ENCODE measurements at places on chromosomes 5 and 9.

- no peak for DNase-seq
These were observed 2.1 kb upstream of the SMAD5 start for GRCh38 chr5:136130581-136130980.

DNA sequence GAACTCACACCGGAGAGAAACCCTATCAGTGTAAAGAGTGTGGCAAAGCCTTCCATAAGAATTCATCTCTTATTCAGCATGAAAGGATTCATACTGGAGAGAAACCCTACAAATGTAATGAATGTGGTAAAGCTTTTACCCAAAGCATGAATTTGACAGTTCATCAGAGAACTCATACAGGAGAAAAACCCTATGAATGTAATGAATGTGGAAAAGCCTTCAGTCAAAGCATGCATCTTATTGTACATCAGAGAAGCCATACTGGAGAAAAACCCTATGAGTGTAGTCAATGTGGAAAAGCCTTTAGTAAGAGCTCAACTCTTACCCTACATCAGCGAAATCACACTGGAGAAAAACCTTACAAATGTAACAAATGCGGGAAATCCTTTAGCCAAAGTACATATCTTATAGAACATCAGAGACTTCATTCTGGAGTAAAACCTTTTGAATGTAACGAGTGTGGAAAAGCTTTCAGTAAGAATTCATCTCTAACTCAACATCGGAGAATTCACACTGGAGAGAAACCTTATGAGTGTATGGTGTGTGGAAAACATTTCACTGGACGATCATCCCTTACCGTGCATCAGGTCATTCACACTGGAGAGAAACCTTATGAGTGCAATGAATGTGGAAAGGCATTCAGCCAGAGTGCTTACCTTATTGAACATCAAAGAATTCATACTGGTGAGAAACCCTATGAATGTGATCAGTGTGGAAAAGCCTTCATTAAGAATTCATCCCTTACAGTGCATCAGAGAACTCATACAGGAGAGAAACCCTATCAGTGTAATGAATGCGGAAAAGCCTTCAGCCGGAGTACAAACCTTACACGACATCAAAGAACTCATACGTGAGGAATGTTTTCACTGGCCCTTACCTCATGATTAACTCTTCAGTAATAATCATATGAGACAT, 8.9 kb upstream of the ZNF454 start:
- DNase-seq, result no peak

DNA sequence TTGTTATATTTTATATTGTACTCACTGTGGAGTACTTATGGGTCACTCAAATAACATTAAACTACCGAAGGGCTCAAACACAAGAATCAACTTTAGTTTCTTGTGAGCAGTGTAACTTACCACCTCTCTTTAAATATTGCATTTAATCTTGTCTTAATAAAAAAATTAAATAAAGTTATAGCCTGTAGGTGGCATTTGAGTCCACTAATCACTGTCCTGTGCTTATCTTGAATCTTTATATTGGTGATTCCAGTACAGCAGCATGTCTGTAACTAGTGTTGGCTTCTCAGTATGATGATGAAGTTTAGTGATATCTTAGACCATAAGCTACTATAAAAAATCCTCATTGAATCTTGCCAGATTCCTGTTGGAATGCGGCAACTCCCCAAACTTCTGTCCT, 313.8 kb downstream of the FAM170A start:
- DNase-seq, result no peak

DNA sequence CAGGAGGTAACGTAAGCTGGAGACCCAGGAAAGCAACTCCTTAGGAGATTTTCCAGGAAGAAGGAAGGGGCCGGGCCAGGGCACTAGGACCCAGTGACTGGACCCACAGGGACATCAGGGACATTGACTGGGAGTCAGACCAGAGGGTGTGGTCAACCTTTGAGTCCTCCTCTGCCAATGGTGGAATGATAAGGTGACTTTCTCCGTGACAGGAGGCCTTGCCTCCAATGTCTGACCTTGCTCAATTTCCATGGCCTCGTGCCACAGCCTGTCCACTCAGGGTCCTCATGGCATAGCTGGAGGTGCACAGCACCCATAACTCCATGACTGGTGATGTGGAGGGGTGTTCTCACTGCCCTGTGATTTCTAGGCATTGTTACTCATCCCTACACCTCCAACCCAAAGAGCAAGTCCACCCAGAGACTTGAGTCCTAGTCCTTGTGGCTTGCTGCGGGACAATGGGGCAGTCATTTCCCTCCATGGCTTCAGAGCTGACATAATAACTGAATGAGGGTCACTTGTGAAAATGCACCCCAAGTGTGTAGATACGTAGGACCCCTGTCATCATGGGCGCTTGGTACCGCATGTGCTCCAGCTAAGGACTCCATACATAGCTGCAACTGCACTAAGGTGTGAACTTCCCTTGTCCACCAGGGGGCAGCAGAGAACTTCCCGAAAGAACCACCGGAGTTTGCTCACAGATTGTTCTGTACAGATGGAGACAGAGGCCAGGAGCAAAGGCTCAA, 4.1 kb upstream of the AMBP start:
- peak; percentile 86 for DNase-seq

DNA sequence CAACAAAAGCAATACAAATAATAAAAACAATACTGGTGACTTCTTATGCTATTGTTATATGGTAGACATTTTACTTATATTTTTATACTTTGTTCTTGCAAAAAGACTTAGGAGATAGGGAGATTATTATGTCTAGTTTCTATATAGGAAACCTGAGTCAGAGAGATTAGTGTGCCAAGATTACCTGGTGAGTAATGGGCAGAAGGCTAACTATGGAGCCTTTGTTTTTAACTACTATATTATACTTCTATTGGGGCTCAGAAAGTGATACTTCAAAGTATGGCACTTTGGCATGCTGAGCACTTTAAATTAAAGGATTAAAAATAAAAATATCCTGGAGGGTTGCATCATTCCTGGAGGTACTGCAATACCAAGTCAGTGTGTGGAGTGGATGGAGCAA, 117.5 kb upstream of the CLINT1 start:
- no peak for DNase-seq

- DNase-seq, result no peak
These were observed 4.6 kb downstream of the ZNF367 start for GRCh38 chr9:96413302-96414221.

GRCh38 chr5:119179857-119180641, 109.2 kb downstream of the DMXL1 start:
- no peak for DNase-seq

DNA sequence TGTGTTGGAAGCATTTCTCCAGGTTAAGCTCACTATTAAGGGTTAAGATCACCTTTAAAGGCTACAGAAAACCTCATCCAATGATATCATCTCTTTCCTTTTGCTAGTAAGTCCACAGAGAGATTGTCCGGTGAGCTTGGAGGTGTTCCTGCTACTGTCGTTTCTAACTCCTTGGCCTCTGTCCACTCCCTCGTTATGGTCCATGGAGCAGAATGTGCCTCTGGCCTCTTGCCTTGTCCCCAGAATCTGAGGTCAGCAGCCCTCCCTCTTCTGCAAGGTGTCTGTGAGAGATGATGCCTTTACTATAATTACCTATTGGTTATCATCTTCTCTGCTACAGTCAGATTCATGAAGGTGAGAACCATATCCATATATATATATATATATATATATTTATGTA, 15.0 kb downstream of the ORM2 start:
- DNase-seq, result no peak

- DNase-seq, result no peak
These were observed 177.0 kb upstream of the PPP1R26 start for GRCh38 chr9:135302329-135303279.

DNA sequence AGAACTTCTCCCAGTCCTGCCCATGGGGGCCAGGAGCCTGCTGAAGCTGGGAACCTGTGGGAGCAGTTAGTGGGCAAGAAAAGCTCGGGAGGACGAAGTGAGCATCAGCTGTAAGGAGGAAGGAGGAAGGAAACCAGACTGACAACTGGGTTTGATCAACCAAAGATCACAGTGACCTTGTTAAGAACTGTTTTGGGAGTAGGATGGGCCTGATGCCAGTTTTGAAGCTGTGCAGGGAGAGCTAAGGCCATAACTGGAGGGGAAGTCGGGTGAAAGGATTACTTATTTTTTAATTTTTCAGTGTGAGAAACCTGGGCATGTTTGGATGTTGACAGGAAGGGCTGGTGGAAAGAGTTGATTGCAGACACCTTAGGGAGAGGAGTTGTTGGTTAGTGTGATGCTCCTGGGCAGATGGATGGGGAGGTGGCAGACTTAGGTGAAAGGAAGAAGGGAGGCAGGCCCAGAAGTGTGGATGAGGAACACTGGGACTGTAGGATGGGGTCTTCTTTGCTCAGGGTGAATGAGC, 58.3 kb upstream of the KLF4 start:
- no peak for DNase-seq

DNA sequence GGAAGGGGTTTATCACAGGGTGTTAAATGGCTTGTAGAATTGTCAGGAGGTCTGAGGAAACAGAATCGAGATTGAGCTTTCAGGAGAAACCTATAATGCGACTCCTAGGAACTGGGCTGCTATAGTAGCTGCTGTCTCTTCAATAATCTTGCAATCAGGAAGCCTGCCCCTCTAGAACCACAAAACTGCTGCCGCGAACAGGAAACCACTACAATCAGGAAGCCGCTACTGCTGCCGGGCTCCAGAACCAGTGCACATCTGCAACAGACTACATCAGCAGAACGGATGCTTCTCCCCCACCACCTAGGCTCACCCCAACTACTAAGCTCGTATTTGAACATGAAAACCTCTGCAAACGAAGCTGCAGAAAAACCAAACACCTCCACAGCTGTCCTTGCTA, 31.6 kb downstream of the TNFSF8 start:
- DNase-seq, result no peak

DNA sequence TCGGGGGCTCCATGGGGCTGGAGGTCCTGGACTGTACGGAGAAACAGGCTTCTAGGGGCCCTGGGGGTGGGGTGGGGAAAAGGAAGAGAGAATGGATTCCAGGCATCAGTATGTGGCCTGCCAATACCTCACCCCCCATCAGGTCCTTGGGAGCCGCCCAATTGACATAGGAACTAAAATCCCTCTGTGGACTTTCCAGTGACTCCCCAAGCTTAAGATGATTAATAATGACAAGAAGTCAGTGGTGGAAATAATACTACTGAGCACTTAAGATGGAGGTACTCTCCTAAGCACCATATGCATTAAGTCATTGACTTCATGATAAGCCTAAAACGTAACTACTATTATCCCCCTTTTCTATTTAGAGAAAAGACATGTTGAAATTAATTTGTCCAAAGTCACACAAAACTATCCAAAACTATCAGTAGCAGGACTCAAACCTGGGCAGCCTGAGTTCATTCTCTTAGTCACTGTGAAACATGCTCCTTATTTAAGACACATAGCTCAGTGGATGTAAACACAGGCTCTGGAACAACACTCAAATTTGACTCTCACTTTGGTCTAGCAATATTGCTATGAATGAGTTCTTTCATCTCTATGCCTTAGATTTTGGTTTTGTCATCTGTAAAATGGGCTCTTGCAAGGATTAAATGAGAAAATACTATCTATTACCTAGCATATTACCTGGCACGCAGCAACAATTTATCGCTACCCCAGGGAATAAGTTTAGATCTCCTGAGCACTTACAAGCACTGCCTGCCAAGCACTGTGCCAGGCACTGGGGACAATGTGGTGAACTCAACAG, 9.5 kb downstream of the SPRY4 start:
- DNase-seq, result no peak

DNA sequence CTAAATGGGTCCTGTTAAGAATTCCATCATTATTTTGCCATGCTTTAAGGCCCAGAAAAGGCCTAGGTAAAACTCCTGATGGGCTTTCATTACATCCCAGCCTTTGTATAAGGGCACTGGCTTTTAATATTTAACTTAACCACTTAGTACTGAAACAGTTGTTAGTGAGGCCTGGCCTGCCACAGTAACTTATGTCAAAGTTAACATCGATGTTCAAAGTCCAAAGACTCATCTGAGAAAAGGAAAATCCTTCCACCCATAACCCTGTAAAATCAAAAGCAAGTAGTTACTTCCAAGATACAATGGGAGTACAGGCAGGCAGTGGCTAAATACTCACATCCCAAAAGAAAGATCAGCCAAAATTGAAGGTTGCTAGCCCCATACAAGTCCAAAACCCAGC, 15.0 kb upstream of the UGT3A1 start:
- DNase-seq, result no peak

DNA sequence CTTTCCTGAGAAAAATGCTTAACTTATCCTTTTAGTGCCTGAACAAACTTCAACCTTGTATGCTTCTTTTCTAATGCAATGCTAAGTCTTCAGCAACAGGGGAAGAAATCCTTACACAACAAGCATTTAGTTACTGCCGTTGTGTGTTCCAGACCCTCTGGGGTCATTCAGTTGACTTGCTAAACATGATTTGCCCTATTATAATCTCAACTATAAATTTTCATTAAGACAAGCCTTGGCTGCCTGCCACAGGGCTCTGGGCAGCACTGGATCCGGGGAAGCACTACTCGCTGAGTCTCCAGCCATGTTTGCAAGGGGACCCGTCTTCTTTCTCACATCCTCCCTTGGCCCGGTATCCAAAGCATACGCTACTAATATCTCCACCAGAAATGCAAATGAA, 58.1 kb downstream of the PTCH1 start:
- DNase-seq, result no peak

- DNase-seq, result no peak
These were observed 98.2 kb upstream of the PRSS3 start for GRCh38 chr9:33697171-33697570.

- DNase-seq, result no peak
These were observed 5.3 kb upstream of the LCP2 start for GRCh38 chr5:170302653-170303501.

DNA sequence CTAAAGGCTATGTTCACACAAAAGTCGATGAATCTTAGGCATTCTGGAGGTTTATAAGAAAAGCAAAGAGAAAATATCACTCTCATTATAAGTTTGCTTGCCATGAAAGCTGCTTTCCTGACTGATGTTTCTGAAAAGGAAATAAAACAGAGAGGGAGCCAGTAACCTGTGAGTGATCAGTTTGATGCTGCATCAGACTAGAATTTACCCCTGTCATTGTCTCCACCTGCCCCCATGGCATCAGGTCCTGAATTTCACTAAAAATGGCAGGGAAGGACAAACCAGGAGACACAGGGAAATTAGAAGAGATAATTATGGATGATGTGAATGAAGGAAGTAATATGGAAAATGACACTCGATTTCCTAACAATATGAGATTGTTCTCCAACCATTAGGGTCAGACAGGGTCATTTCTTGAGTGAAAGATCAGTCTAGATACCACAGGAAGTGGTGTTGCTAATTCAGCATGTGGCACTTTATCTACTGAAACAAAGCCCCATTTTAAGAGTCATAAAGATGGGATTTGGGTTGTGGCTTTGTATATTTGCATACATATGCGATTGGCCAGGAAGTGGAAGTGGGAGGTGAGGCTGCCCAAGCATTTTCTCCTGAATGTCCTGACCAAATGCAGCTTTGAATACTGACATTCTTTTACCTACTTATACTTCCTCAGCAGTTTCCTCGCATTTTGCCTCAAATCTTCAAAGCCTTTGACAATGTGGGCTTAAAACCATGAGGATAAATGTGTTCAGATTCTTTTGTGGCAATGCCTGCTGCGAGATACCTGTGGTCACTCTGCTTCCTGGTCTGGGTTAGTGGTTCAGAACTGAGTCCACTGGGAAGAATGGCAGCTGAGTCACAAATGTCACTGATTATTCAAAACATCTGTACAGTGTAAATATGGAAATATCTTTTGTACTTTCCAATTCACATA, 29.7 kb downstream of the MEGF10 start:
- no peak for DNase-seq

- DNase-seq, result no peak
These were observed 353.2 kb downstream of the PRR16 start for GRCh38 chr5:120817044-120817985.

Measured in activated CD8-positive, alpha-beta memory T cell treated with anti-CD3 and anti-CD28 coated beads for 48 hours (primary cell).